ENCODE measurements at places on chromosomes 5 and 9.

DNA sequence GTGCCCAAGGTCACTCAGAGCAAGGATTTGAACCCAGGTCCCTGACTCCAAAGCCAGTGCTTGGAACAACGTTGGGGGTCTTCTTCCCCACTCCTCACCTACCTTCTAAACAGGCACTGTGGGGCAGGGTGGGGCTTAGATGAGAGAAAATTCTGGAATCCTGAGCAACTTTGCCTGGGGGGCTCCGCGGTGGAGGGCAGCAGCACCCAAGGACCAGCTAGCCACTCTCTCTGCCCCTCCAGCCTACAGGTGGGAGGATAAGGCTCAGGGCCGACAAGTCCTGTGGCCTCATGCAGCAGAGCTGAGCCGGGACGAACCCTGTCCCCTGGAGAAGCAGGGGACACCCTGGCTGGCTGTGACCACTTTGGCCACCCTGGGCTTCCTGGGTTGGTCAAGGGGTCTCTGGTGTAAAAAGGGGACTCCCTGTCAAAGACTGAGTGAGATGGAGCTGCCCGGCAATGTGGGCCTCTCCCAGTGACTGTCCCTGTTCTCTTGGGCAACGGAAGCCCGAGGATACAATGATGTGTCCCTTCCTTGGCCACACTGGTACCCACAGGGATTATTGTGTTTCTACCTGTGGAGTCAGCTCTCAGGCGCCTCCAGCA is 26.5 kb downstream of the CEL start:
- DNase-seq = no peak

DNA sequence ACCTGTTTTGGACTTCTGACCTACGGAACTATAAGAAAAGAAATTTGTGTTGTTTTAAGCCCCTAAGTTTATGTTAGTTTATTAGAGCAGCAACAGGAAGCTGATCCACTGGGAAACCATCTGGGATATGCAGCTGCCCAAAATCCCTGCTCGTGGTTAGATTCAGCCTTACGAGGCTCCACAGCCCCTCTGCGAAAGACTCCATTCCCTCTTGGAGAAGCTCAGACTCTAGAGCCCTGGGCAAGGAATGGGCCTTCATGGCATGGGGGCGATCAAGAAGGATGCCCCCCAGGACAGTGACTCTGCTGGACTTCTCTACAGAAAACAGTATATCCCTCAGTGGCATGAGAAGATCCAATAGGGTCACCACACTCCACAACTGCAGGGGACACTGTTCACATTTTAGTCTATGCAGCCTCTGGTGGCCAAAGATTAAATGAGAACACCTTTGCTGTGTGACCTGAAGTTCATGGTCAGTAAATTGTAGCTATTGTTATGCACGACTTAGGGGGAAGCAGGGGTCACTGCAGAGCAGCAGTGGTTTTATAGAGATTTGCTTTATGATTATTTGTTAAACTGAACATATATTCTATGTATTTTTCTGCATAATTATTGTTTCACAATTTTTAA is 21.1 kb downstream of the IRF1 start:
- no peak for DNase-seq

- peak; percentile 45 for DNase-seq
Observed at GRCh38 chr5:125043781-125044391, 297.4 kb upstream of the ZNF608 start.

GRCh38 chr5:22593592-22593991 is 259.6 kb downstream of the CDH12 start:
- DNase-seq = no peak

GRCh38 chr5:167867281-167867680 is 424.2 kb upstream of the WWC1 start:
- no peak for DNase-seq

- no peak for DNase-seq
Observed at GRCh38 chr9:93558503-93558902, 17.9 kb upstream of the PHF2 start.

GRCh38 chr5:42360616-42361314 is 62.5 kb upstream of the GHR start:
- no peak for DNase-seq

- no peak for DNase-seq
Observed at GRCh38 chr5:79135790-79136553, 24.4 kb downstream of the BHMT start.

DNA sequence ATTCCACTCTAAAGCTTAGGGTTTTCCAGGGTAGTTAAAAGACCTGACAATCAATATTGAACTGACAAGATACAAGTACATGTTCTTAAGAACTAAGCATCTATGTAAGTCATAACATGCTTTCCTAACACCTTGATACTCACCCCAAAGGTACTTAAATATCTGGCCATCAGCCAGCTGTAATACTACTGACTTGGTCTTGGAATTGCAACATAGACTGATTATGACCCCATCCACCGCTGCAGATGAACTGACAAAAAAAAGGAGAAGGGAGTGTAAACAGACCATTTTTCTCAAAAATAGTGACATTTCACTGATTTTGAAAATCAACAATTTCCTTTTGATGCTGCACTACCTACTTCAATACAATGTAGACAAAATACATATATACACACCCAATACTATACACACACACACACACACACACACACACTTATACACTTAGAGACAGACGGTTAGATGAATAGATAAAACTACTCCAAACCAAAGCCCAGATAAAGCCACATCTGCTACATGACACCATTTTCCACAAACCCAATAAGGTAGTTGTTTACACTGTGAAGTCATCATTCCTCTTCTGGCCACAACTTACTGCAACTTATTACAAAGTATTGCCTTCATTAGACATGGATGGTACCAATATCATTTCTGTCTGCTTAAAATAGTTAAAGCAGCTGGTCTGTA is 30.4 kb downstream of the ELP1 start:
- DNase-seq = peak; percentile 8

GRCh38 chr9:81372628-81373191 is 316.6 kb downstream of the TLE1 start:
- DNase-seq = peak; percentile 55

DNA sequence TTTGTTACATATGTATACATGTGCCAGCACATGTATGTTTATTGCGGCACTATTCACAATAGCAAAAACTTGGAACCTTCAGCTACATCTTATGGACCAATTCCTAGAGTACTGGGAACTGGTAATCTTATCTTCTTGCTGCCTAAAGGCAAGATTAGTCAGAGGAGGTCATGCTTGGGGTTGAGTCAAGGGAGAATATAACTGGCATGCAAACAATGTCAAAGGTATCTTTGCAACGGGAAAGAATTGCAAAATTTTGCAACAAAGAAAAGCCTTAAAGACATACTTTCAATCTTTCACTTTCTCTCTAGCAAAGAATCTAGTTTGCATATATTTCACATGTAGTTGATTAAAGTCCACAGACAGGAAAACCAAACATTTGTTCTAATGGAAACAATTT is 145.2 kb downstream of the EDIL3 start:
- peak; percentile 61 for DNase-seq

GRCh38 chr9:106535439-106535838 is 327.5 kb upstream of the ZNF462 start:
- DNase-seq = no peak

- peak; percentile 83 for DNase-seq
Observed at GRCh38 chr9:37938121-37938891, 34.4 kb upstream of the SLC25A51 start.

DNA sequence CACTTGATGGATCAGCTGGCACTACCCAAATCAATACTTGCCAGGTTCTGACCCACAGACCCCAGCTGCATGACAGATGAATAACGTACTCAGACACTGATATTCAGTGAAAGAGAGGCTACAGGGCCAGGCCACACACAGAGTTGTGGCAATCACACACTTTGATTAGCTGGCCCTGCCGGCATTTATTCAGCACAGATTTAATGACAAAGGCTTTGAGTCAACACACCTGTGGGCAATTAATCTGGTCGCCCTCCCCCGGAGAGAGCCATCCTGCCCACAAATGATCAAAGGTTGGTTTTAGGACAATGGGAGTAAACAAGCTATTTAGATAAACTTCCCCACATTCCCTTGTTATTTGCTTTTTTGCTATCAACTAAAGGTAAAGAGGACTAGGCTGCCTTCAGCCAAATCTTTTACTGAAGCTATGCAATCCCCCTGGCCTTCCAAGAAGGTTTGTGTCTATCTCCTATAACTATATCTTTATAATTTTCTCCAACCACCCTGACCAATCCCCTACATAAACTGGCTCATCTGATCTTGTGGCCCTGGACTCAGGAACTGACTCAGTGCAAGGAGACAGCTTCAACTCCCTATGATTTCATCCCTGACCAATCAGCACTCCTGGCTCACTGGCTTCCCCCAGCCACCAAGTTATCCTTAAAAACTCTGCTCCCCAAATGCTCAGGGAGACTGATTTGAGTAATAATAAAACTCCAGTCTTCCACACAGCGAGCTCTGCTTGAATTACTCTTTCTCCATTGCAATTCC is 12.7 kb upstream of the TRIM32 start:
- DNase-seq = no peak

- no peak for DNase-seq
Observed at GRCh38 chr5:181054871-181055459, 14.9 kb downstream of the BTNL9 start.

- DNase-seq = no peak
Observed at GRCh38 chr5:82649943-82650342, 371.8 kb upstream of the RPS23 start.

DNA sequence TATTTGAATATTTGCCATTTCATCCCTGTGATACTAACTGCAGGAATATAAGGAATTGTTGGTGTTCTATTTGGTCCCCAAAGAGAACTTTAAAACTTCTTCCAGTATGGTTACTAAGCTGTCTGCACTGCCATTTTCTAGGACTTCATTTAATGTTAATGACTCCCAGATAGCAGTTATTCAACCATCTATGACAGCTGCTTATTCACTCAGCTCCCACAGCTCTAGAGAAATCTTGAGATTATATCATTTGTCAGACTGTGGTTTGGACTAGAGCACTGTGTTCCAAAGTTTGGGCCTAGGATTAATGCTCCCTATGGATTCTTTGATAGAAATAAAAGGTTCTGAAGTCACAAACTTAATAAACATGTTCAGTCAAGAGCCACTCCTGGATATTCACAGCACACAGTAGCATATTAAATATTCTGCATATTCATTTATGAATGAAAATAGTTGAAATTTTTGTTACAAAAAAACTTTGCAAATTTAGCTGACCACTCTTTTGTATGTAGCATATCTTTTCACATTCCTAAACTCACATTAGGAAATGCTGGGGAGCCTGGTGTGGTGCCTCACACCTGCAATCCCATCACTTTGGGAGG is 173.7 kb downstream of the NFIB start:
- DNase-seq = peak; percentile 43

DNA sequence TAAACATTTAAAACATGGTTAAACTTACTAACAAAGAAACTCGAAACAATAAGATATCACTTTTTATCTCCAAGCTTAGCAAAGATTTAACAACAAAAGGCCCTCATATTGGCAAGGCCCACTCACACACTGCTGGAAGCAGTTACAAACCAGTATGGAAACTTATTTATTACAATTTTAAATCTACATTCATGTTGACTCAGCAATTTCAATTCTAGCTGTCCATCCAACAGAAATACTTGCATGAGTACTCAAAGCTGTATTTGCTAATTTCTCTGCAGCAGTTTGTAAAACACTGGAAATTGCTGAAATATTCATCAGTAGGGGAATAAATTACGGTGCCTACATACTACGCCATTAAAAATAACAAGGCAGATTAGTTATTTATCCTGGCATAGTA is 2.8 kb upstream of the DNAJA1 start:
- DNase-seq = no peak

DNA sequence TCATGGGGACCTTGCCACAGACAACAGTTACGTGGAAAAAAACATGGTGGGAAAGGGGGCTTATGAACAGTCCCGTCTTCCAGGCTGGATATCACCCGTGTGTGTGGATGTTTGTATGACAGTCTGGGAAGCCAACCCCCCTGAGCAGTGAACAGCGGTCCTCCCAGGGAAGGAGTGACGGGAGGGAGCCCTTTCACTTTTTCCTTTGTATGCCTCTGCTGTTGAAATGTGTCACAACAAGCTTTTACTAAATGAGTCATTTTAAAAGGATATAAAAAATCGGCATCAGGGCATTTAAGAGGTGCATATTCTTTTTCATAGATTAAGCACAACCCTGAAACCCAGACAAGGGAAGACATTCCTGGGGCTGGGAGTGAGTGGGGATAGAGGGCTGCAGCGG is 5.1 kb downstream of the MYMK start:
- no peak for DNase-seq

DNA sequence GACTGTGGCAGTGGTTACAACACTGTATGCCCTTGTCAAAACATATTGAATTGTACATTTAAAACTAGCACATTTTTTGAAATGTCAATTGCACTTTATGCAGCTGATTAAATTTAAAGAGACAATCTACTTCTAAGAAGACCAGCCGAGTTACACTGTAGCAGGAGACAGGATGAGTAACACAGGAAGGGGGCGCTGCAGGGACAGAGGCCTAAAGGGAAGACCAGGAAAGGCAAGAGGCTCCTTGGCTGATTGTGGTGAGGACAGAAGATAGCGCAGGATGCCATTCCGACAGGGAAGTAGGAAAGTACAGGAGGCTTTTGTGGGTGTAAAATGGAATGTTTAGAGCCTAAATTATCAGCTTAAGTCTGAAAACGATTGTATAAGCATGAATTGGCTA is 28.2 kb upstream of the PPP2R2B start:
- no peak for DNase-seq

DNA sequence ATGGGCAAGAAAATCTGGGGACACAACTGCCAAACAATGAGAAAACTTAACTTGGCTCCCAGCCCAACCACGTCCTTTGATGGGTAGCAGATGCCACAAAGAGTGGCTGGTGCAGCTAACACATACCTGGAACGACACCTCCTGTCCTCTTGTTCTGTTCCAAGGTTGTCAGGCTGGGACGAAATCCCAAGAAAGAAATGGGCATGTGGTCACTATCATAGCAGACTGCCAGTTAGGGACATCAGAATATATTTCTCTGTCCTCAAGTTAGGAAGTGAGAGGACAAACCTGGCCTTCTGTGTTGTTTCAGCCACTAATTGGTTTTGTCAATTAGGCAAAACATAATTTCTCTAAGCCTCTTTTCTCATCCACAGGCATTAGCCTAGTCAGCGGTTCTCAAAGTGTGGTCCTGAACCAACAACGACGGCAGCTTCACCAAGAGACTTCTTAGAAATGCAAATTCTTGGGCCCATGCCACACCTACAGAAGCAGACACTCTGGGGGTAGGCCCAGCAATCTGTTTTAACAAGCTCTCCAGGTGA is 63.4 kb downstream of the RAPGEF1 start:
- DNase-seq = no peak

GRCh38 chr5:143204474-143205246 is 198.8 kb downstream of the NR3C1 start:
- DNase-seq = no peak

DNA sequence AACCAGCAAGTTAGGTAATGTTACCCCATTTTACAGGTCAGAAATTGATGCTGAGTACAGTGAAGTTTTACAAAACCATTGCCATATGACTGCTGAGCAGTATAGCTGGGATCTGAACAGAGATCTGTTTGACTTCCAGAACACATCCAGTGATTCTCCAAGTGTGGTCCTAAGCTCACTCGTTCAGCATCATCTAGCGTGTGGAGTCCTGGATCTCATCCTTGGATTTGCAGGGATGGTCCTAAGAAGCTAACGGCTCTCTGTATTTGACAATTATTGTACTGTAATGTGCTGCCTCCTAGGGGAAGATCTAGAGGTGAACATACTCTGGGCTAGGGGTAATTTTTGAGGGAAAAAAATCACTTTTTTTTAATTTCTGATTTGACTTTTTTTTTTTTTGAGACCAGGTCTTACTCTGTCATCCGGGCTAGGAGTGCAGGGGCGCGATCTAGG is 1.4 kb downstream of the SLC26A2 start:
- peak; percentile 78 for DNase-seq

Data from fibroblast of mammary gland (primary cell).